ENCODE measurements at places on chromosomes 7 and 10.

GRCh38 chr10:28738200-28738599 lies 60.9 kb downstream of the BAMBI start:
- DNase-seq = no peak

- DNase-seq = no peak
Measured at GRCh38 chr7:34131371-34131770, 226.0 kb downstream of the BMPER start.

DNA sequence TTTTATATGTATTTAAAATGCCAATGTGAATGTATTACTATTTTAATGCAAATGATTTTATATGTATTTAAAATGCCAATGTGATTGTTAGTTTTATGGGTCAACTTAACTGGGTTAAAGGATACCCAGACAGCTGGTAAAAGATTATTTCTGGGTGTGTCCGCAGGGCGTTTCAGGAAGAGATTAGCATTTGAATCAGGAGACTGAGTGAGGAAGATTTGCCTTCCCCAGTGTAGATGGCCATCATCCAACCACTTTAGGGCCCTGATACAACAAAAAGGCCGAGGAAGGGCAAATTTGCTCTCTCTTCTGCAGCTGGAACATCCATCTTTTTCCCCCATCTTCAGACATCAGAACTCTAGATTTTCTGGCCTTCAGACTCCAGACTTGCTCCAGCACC lies 116.2 kb downstream of the BAMBI start:
- no peak for DNase-seq

- no peak for DNase-seq
Measured at GRCh38 chr10:3363311-3364045, 190.9 kb upstream of the PITRM1 start.

GRCh38 chr7:68183176-68183575 lies 1186.5 kb downstream of the TYW1 start:
- no peak for DNase-seq

DNA sequence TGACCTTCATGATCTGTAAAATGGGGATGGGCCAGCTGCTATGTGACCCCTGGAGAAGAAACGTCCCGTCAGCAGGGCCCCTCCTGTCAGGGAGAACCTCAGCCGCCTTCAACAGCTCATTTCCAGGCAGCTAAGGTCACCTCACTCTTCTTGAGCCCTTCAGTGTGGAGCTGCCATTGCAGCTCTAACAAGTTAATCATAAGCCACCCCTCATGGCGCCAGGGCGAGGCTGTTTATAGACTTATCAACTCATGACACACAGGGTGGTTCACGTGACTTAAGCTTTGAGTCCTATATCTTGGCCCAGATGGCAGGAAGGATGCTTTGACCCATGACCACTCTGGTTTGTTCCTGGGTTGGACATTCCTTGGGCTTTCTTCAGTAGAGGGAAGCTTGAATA lies 315.1 kb downstream of the TNS3 start:
- no peak for DNase-seq

DNA sequence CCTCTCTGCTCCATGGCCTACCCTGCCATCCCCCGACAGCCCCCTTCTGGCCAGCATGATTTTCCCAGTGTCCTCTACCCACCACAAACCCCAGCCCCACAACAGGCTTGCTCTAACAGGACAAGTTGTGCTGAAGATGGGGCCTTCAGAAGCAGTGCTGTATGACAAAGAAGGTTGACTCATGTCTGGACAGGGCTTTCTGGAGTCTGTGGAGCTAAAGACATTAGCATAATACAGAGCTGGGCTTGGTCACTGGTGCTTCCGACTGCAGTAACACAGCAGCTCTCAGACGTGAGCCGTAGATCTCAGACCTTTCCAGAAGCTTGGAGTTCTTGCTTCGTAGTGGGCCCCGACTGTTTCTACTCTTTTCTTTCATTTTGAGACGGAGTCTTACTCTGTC lies 100.5 kb downstream of the GTF2IRD1 start:
- no peak for DNase-seq

DNA sequence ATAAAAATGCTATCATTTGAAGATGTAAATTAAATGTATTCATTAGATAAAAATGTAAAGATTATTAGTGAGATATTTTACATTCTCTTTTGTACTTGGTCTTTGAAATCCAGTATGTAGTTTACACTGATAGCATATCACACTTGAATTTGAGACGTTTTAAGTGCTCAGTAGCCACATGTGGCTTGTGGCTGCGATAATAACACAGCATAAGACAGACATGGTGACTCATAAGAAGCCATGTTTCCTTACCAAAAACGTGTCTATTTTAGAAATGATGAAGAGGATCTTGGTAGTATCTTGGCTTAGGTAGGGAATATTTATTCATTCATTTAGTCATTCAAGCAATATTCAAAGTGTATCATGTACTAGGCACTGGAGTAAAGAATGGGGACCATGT lies 149.3 kb downstream of the POU6F2 start:
- DNase-seq = no peak

GRCh38 chr10:62037890-62038608 lies 136.6 kb downstream of the ARID5B start:
- no peak for DNase-seq

DNA sequence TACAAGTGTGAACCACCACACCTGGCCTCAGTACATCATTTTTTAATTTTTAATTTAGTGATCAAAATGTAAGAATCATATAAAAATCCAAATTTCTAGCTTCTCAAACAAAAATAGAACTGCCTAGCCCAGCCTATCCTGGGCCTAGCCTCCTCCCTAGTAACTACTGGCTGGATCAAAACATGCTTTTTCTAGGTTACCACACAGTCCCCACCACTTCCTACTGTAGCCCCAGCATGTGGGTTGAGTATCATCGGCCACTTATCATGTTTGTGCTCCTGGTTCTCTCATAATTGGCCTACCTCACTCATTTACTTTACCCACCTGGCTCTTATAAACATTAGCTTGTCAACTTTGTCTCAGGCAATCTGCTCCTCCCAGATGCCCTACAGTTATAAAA lies 52.9 kb downstream of the DNAJC12 start:
- DNase-seq = no peak

DNA sequence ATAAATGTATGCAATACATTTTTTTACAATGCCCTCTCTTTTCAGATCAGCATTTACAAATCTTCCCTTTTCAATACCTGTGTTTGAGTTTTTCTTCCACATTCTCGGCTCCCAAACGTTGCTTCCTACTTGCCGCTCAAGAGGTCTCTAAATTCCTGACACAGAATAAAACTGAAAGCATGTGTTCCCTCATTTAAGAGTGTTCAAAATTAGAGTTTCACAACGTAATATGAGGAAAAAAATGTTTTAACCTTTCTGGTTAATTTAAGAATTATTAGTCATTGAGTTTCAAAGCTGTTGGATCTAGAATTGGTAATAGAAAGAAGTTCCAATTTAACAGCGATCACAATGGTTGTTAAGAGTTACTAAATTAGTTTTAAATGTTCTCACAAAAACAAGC lies 100.4 kb downstream of the ARID5B start:
- no peak for DNase-seq

- no peak for DNase-seq
Measured at GRCh38 chr7:29806995-29807841, 910 bp downstream of the WIPF3 start.

GRCh38 chr7:142833174-142834048 lies 21.5 kb upstream of the EPHB6 start:
- no peak for DNase-seq

- DNase-seq = no peak
Measured at GRCh38 chr10:9634466-9634865, 1383.2 kb upstream of the CELF2 start.

DNA sequence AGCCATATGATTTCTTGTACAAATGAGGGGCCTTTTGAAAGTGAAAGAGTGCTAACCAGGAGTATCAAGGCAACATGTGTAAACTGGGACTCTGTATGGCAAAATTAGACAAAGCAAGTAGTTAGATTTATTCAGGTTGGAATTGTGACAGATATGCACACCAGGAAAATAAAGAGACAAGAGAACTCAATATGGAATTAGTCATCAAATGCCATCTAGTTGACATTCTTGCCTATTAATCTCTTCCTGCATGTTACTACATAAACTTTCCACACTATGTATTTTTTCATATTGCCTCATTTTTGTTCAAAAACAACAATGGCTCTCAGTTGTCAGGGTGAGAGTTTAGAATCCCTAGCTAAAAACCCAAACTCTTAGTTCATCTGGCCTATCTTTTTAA lies 799.0 kb downstream of the NRG3 start:
- no peak for DNase-seq

DNA sequence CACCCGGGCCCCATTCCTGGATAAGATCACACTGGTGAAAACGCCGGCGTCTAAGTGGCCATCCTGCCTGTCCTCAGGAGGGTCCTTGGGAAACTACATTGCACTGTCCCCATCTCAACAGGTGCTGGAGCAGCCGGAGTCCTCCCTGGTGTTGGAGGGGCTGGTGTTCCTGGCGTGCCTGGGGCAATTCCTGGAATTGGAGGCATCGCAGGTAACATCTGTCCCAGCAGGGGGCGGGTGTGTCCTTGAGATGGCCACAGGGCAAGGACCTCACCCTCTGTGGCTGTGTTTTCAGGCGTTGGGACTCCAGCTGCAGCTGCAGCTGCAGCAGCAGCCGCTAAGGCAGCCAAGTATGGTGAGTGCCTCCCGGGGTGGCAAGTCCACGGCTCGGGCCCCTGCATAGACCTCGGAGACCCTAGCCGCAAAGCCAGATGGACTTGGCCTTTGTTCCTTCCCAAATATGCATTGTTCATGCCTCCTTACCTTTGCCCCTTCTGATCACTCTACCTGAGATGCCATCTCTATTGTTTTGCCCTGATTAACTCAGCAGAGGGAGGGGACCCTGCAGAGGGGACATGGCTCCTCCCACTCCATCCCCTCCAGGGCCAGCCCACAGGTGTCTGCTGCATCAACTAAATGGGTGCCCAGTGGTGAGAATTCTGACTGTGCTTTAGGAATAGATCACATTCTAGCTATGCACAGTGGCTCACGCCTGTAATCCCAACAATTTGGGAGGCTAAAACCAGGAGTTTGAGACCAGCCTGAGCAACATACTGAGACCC lies 23.8 kb downstream of the ELN start:
- no peak for DNase-seq

DNA sequence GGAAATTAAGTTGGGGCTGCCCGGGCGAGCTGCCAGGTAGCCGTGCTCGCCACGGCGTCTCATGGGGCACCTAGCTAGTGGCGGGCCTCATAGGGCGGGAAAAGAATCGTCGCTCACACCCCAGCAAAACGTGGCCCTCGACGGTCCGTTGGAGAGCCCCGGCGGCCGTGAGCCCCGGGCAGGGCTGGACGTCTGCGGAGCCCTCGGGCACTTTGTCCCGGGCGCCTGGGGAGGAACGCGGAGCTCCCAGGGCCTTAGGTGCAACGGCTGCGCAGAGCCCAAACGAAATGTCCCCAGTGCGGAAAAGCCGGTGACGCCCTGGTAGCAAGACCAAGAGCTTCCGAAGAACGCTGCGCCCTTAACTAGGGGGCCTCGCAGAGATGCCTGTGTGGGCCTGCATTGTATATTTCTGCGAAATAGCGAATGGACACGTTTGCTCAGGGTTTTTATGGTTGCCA lies 866 bp upstream of the SFMBT2 start:
- no peak for DNase-seq

DNA sequence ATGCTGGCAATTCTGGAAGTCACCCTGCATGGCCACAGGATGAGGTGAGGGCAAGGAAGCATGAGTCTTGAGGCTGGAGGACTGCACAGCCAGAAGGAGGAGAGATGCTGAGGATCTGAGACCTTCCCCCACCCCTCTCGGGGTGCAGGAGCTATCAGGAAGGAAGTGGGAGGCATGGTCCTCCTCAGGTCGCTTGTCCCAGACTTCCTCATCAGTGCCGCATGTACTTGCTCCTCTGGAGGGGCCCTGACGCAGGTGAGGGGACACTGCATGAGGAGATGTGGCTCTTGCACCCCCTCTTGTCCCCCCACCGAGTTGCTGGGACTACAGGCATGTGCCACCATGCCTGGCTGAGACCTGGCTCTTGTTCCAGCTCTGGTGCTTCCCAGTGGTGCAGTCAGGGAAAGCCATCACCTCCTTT lies 5.7 kb upstream of the ZMIZ1 start:
- no peak for DNase-seq

DNA sequence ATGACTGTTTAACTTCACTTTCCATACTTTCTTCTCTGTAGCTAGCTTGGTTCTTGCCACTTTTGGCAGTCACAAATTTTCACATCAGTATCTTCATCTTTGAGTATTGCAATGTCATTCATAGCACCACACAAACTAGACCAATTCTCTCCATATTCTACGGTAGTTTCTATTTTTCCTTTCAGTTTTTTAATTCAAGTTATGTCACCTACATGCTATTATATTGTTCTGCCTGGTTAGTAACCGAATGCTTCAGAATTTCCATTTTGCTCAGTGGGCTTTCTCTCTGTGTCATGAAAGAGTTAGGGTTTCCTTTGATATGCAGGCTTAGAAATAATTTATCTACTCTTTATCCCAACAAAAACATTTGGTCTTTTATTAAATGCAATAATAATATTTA lies 896.5 kb downstream of the GATA3 start:
- no peak for DNase-seq

DNA sequence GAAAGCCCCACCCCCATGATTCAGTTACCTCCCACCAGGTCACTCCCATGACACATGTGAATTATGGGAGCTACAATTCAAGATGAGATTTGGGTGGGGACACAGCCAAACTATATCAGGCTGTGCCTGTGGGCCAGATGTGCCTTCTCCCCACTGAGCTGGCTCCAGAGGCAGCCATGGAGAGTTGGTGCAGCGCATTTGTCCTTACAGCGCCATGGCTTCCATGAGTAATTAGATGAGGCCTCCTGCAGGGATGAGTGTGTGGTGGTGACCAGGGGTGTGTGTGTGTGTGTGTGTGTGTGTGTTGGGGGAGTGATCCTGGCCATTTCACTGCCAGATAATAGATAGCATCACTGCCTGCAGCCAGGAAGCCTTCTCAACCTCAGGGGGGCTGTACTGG lies 94.6 kb downstream of the FANK1 start:
- DNase-seq = no peak

DNA sequence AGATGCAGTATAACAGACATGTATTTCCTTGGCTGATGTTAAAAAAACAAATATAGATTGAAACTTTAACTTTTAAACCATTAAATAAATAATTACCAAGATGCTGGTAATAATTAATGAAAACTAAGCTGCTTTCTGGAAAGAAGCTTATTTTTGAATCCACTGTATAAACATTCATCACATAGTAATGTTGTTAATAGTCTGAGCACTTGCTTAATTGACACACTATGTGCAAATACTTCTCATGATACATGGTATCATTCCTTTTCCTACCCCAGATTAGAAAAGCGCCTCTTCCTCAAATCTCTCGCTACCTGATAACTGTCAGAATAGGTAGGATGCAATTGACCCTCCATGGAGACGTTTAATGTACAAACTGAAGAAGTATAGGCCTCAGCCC lies 15.0 kb upstream of the COL28A1 start:
- no peak for DNase-seq
